ENCODE measurements at places on chromosomes 2 and 18. TPM values are rescaled to one million over a fixed set of nuclear protein-coding genes. Genes with fewer than 3 reads are reported as not detected.

GRCh38 chr2:224885836-224886547 lies 156.3 kb downstream of the DOCK10 start:
- no peaks in the 10 kb centered on the region for H3K36me3 ChIP-seq
- H3K4me3 ChIP-seq: no peak overlapping the region
- no peak for DNase-seq
- peaks cover 23% of the 10 kb centered on the region for H3K4me1 ChIP-seq
- H3K27ac ChIP-seq: no peak overlapping the region

DNA sequence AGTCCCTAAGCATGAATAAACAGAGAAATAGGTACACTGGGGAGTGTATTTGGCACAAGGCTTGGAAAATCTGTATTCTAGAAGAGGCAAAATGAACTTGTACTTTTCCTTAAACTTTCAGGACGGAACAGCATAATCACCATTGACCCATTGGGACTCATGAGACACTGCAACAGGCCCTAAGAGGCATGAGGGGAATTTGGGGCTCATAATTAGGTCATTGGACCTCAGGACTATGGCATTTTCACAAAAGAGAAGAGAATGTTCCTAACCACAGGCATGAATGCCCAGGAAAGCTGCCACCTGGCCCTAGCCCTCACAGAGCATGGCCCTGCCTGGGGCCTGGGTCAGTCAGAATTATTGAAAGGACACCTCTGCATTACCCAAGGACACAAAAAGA lies 67.9 kb upstream of the PIK3C3 start:
- no peak overlapping the region for H3K27ac ChIP-seq
- H3K4me3 ChIP-seq: no peak overlapping the region
- DNase-seq: no peak
- H3K36me3 ChIP-seq: no peaks in the 10 kb centered on the region
- H3K27me3 ChIP-seq: no peaks in the 10 kb centered on the region
- no peaks in the 10 kb centered on the region for H3K4me1 ChIP-seq

- no peaks in the 10 kb centered on the region for H3K36me3 ChIP-seq
- H3K27me3 ChIP-seq: no peaks in the 10 kb centered on the region
- peaks cover 6% of the 10 kb centered on the region for H3K4me1 ChIP-seq
- H3K27ac ChIP-seq: no peak overlapping the region
- no peak for DNase-seq
Measured at GRCh38 chr18:56803051-56803450, 151.9 kb downstream of the WDR7 start.

DNA sequence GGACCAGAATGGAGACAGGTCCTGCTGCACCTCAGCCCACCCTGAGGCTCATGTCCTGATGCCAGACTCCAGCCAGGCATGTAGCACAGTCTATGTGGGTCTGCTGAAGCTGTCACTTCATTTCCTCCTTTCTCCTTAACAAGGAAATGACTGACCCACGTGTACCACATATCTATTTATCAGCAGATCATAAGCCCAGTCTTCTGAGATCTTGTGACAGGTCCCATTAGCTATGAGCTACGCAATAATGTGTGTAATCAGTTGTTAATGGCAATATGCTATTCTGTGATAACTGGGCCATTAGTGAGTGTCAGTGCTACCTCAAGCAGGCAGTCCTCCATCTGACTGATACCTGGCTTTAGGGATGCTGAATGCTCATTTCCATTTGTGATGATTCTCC lies 615.3 kb downstream of the BCL11A start:
- no peaks in the 10 kb centered on the region for H3K36me3 ChIP-seq
- H3K4me3 ChIP-seq: no peak overlapping the region
- H3K27me3 ChIP-seq: no peaks in the 10 kb centered on the region
- no peak for DNase-seq
- H3K4me1 ChIP-seq: no peaks in the 10 kb centered on the region
- H3K27ac ChIP-seq: no peak overlapping the region

GRCh38 chr2:189076120-189076519 lies 101.9 kb downstream of the COL3A1 start:
- H3K4me3 ChIP-seq: no peak overlapping the region
- no peak overlapping the region for H3K27ac ChIP-seq
- H3K27me3 ChIP-seq: no peaks in the 10 kb centered on the region
- DNase-seq: no peak

DNA sequence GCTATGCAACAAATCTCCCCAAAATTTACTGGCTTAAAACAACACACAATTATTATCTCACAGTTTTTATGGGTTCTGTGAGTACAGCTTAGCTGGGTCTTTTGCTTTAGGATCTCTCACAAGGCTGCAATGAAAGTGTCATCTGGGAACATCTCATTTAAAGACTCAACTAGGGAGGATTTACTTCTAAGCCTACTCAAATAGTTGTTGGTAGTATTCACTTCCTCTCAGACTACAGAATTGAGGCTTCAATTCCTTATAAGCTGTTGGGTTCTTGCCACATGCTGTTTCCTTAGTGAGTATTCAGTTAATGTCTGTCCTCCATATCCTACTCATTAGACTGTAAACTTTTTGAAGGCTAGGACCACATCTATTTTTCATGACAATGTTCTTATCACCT lies 72.3 kb downstream of the MDH1 start:
- DNase-seq: no peak
- H3K27me3 ChIP-seq: no peaks in the 10 kb centered on the region
- H3K4me1 ChIP-seq: no peaks in the 10 kb centered on the region
- no peak overlapping the region for H3K27ac ChIP-seq
- no peaks in the 10 kb centered on the region for H3K36me3 ChIP-seq
- no peak overlapping the region for H3K4me3 ChIP-seq

DNA sequence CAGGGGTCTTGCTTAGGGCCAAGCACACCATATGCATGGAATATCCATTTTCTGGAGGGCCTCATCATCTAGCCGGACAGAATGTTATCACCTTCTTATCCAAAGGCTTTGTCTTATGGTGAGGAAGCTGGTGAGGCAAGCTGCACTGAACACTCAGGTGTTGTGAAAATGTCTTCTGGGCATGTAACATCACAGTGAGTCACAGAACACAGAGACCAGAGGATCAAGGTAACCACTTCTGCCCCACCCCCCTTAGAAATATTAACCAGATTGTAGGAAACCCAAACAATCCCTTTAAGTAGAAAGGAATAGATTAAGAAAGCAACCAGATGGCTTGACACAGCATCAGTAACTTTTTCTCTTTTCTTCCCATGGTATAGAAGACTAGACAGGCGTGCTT lies 51.1 kb downstream of the MYO5B start:
- H3K4me1 ChIP-seq: peaks cover 15% of the 10 kb centered on the region
- H3K4me3 ChIP-seq: no peak overlapping the region
- no peak for DNase-seq
- no peaks in the 10 kb centered on the region for H3K27me3 ChIP-seq

GRCh38 chr18:59813942-59814341 lies 85.9 kb upstream of the PMAIP1 start:
- no peak overlapping the region for H3K4me3 ChIP-seq
- H3K27ac ChIP-seq: no peak overlapping the region
- H3K27me3 ChIP-seq: no peaks in the 10 kb centered on the region
- no peaks in the 10 kb centered on the region for H3K4me1 ChIP-seq

- no peaks in the 10 kb centered on the region for H3K36me3 ChIP-seq
- no peak overlapping the region for H3K4me3 ChIP-seq
- no peak for DNase-seq
- H3K4me1 ChIP-seq: no peaks in the 10 kb centered on the region
- H3K27ac ChIP-seq: no peak overlapping the region
- no peaks in the 10 kb centered on the region for H3K27me3 ChIP-seq
Measured at GRCh38 chr2:196502386-196502785, 137.1 kb upstream of the CCDC150 start.

GRCh38 chr18:29217124-29217915 lies 1040.4 kb upstream of the CDH2 start:
- H3K27me3 ChIP-seq: no peaks in the 10 kb centered on the region
- no peak for DNase-seq
- H3K36me3 ChIP-seq: no peaks in the 10 kb centered on the region
- no peak overlapping the region for H3K4me3 ChIP-seq
- no peak overlapping the region for H3K27ac ChIP-seq
- no peaks in the 10 kb centered on the region for H3K4me1 ChIP-seq

DNA sequence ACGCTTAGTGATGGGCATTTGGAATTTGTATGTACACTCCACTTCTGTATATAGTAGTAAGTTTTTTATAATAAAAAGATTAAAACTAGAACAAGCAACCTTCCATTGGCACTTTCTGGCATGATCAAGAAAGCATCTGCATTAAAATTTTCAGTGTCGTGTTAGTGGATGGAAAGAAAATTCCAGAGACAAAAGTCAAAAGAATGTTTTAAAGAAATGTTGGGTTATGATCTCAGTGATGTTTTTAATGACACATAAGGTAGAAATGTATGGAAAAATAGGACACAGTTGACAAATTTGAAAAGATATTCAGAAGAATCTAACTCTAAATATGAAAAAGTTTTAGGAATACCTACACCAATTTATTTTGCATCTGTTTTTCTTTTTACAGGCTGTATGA lies 126.1 kb upstream of the FAM117B start:
- no peak overlapping the region for H3K4me3 ChIP-seq
- DNase-seq: no peak
- no peak overlapping the region for H3K27ac ChIP-seq
- H3K36me3 ChIP-seq: no peaks in the 10 kb centered on the region
- H3K4me1 ChIP-seq: peaks cover 15% of the 10 kb centered on the region

DNA sequence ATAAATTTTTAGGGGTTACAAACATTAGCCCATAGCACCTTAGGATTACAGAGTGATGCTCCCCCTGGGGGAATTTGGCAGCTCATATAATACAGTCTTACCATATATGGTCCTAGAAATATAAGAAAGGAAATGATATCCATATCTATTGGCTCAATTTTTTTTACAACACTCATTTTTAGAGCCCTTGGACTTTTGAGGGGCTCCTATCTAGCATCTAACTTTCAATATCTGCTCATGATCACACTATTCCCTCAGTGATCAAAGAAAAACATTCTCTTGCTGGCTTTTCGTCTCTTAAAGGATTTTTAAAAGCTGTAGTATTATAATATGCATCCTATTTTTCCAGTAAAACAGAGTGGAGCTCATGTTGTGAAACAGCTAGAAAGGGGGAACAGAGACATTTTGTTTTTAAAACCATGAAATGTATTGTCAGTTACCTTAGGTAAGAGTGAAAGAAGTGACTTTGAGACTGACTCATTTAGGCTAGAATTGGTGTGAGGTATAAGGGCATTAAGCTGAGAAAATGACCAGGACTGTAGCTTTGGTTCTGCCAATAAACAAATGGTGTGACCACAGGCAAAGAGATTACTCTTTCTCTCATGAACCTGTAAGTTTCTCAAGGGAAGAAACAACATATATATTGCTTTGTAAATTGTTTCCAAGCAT lies 65.8 kb downstream of the ALPK2 start:
- no peaks in the 10 kb centered on the region for H3K36me3 ChIP-seq
- no peaks in the 10 kb centered on the region for H3K4me1 ChIP-seq
- H3K27ac ChIP-seq: no peak overlapping the region
- no peak overlapping the region for H3K4me3 ChIP-seq
- DNase-seq: no peak

DNA sequence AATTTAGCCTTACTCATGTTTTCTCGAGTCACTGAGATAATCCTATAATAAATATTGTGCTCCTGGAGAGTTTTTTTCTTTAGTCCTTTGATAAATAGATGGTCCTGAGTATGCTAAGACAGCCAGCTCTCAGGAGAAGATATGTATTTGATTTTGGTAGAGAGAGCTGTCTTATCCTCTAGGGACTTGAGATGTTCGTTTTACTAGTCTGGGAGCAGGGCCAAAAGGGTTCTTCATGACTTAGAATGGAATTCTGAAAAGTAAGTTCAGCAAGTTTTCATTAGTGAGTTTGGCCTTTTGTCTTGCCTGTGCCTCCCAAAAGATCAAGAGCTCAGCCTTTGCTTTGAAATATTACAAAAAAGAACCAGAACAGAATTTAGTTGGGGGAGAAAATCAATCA lies 246.7 kb downstream of the BABAM2 start:
- H3K27ac ChIP-seq: no peak overlapping the region
- no peaks in the 10 kb centered on the region for H3K27me3 ChIP-seq

- peak overlapping the region; percentile 54 for H3K4me3 ChIP-seq
- H3K27me3 ChIP-seq: peaks cover 5% of the 10 kb centered on the region
- no peak overlapping the region for H3K27ac ChIP-seq
- no peaks in the 10 kb centered on the region for H3K36me3 ChIP-seq
- DNase-seq: no peak
Measured at GRCh38 chr2:232419245-232420072, 12.8 kb downstream of the ALPG start.

GRCh38 chr2:58788402-58788801 lies 547.3 kb upstream of the FANCL start:
- no peak for DNase-seq
- no peak overlapping the region for H3K4me3 ChIP-seq
- H3K4me1 ChIP-seq: no peaks in the 10 kb centered on the region
- no peaks in the 10 kb centered on the region for H3K27me3 ChIP-seq
- H3K27ac ChIP-seq: no peak overlapping the region

DNA sequence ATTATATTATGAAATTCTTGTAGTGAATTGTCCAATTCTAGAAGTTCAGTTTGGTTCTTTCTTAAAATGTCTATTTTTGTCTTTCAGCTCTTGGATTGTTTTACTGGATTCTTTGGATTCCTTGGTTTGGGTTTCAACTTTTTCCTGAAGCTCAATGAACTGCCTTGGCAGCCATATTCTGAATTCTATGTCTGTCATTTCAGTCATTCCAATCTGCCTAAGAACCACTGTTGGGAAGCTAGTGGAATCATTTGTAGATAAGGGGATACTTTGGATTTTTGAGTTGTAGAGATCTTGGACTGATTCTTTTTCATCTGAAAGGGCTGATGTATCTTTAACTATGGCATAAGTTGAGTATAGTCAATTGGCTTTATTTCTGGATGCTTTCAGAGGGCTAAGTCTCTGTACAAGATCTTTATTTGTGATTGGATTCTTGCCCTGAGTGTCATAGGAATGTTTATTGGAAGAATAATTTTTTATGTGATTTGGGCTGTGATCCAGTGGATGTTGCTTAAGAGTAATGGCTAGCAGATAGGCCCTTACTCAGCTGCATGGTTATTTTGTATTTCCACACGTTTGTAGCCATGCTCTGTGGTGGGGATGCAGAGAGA lies 42.3 kb downstream of the SERPINB7 start:
- DNase-seq: no peak
- no peaks in the 10 kb centered on the region for H3K36me3 ChIP-seq
- no peak overlapping the region for H3K27ac ChIP-seq
- no peak overlapping the region for H3K4me3 ChIP-seq
- H3K4me1 ChIP-seq: no peaks in the 10 kb centered on the region

GRCh38 chr2:128809880-128810279 lies 491.2 kb upstream of the HS6ST1 start:
- no peak overlapping the region for H3K4me3 ChIP-seq
- no peaks in the 10 kb centered on the region for H3K27me3 ChIP-seq
- no peaks in the 10 kb centered on the region for H3K36me3 ChIP-seq
- no peak for DNase-seq
- H3K27ac ChIP-seq: no peak overlapping the region

Gene DSC2
- 2.7 TPM for total RNA-seq

Gene MSTN
- total RNA-seq: 0.27 TPM

Gene RIT2
- total RNA-seq: not detected

Gene PUM2
- 88.7 TPM for total RNA-seq

Gene TFPI
- 63.5 TPM for total RNA-seq

Gene CBLN2
- not detected for total RNA-seq

Gene DPP4
- total RNA-seq: 2.1 TPM

Gene STON1
- total RNA-seq: 42.4 TPM

Gene CFC1
- not detected for total RNA-seq

Gene IGFBP2
- total RNA-seq: 2,156 TPM

Gene KLHL41
- 1.2 TPM for total RNA-seq
